ENCODE measurements at places on chromosomes 1 and 21.

- DNase-seq, result no peak
Observed at GRCh38 chr1:167905182-167905581, 8.8 kb downstream of the ADCY10 start.

DNA sequence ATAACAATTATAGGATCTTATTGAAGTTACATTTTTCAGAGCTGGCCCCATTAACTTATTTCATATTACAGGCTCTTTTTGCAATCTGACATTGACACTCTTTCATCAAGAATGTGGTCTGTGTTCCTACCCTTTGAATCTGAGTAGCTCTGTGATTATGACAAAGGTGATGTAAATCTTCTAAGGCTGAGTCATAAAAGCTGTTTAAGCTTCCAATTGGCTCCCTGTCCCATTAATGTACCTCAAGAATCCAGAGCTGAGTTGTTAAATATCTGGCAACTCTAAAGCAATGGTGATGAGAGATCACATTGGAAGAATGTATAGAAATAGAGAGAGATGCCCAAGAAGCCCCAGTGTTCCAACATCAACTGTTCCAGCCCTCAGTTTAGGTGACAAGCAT, 178.5 kb upstream of the DEPDC1 start:
- DNase-seq, result no peak

GRCh38 chr21:39479164-39479813, 27.5 kb downstream of the SH3BGR start:
- no peak for DNase-seq

GRCh38 chr1:55512466-55512865, 297.3 kb upstream of the USP24 start:
- no peak for DNase-seq

DNA sequence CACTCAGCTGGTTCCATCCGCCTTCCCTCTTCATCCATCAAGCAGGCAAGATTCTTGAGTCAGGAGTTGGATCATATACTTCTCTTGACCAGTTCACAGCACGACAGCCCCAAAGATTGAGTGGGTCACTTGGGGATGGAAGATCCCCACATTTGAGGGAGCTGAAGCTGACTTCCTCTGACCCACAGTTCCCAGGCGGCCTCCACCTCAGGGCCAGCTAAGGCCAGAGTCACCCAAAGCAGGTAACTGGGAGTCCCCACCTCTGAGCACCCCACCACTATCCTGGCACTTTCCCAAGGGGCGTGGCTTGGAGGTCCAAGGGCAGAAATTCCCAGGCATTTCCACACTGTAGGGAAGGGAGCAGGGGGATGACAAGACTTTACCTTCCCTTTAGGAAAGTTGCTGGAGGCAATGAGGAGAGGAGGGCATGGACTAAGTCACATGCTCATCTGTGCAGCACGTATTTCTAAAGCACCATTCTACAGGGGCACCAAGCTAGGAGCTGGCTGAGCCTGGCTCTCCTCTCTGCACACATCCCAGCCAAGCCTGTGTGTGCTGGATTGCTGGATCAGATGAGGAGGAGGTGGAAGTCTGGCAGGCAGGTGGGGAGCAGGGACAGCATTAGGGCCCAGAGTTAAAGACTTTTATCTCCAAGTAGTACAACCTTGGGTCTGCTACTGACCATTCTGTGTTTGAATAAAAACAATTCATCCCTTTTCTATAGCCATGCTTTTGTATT, 1.3 kb upstream of the RD3 start:
- DNase-seq, result no peak

Data from A673 (cell line).